ENCODE measurements at places on chromosomes 13 and 19. TPM values are rescaled to one million over a fixed set of nuclear protein-coding genes. Genes with fewer than 3 reads are reported as not detected.

The ZNF506 gene
- total RNA-seq = 10.0 TPM

The NLRP7 gene
- not detected for total RNA-seq

The SHC2 gene
- total RNA-seq = 1.7 TPM

The SHD gene
- total RNA-seq = not detected

The SERP2 gene
- 1.2 TPM for total RNA-seq

The ACER1 gene
- total RNA-seq = 1.8 TPM

The SIGLECL1 gene
- total RNA-seq = not detected

Data from esophagus mucosa (tissue), 1 donor.